ENCODE measurements at places on chromosomes 11 and 22.
A peak's percentile ranks its signal among the peaks of the same experiment; 100 is the strongest.

- no peak for DNase-seq
These were observed 76.3 kb upstream of the TMEM45B start for GRCh38 chr11:129739339-129739738.

- no peak for DNase-seq
These were observed 906 bp downstream of the ARSA start for GRCh38 chr22:50626850-50627641.

GRCh38 chr11:104917271-104918112 is 19.2 kb upstream of the CASP12 start:
- no peak for DNase-seq

DNA sequence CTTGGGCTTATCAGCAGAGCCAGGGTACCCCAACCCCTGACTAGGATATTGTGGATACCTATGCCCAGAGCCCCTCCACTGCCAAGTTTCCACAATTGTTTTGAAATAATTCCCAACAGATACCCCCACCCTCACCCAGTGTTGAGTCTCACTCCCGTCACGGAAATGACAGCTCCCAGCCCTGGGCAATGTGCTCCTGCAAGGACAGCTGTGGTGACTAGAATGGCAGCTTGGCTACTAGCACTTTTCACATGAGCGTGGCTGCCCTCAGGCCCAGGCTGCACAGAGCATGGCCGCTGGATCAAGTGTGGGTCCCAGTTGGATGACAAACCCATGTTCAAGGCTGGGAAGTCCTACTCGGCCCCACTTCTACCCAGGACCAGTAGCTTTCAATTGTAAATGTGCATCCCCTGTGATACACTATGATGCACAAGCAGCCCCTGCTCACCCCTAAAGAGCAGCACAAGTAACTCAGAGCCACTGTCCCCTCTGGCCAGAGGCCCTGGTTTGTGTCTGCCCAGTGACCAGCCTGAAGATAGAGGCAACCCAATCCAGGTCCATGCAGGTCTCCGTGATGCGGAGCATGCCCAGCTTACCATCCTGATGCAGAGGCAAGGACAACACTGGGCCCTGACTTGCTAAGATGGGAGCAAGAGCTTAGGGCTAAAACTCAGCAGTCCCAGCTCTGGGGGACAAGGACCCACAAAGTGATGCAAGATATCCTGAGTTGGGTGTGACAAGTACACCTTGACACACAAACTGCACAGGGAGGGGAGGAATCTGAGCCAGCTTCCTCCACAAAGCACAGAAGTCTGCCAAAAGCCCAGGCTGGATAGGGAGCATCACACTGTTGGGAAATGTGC is 13.2 kb downstream of the KCNQ1OT1 start:
- no peak for DNase-seq

DNA sequence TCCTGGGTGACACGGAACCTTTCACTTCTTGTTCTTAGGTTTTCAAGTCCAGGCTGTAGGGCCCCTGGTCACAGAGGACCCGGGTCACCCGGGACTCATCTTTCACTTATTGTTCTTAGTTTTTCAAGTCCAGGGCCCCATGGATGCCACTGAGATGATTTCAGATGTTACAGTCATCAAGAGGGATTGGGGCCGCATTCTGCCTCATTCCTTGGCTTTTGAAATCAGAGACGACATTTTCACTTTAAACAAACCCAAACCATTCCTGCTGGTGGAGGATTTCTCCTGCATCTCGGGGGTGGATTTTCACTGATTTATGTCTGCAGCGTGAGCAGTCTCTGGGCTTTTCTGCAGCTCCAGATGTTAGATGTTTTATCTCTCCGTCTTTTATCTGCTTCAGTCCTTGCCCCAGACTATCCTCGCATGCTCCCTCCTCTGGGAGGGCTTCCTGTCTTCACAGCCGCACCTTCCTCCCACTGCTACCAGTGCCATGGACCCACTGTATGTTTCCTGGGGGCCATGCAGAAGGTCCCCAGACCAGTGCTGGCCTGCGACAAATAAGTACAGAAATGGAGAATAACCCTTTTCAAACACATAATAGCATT is 27.4 kb downstream of the FBLN1 start:
- no peak for DNase-seq

- DNase-seq, result no peak
These were observed 41.7 kb downstream of the OTOG start for GRCh38 chr11:17588721-17589120.

DNA sequence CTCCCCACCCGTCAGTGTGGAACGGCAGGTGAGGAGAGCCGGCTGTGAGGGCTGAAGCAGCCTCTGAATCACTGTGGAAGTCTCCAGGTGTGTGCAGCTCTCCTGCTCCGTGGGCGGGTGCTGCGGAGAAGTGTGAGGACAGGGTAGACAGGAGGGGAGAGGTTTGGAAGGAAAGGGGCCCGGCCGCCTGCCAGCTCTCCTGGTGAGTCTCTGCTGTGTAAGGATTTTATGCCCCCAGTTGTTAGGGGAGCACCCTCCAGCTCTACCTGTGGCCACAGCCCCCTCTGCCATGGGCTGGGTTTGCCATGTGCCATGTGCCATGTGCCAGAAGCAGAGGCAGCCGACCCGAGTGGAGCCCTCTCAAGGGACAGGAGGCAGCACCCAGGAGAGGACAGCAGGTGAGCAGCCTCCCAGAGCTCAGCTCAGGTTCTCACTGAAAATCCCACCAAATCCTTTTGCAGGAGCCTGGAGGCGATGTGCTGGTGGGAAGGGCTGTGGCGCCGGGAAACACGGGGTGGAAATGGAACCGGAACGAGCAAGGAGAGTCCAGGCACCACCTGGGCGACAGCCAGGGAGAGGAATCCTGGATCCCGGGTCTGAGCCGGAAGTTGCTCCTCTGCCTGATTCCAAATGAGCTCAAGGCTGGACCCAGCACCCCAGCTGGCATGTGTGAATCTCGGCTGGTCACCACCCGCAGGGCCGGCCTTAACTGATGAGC is 804.4 kb downstream of the BRD1 start:
- DNase-seq, result no peak

- no peak for DNase-seq
These were observed 29.9 kb upstream of the AQP11 start for GRCh38 chr11:77559686-77560401.

GRCh38 chr22:37498289-37498909 is 12.2 kb upstream of the MFNG start:
- DNase-seq, result no peak

- DNase-seq, result no peak
These were observed 326.9 kb downstream of the CTTN start for GRCh38 chr11:70725278-70725677.

- no peak for DNase-seq
These were observed 179.2 kb upstream of the ZC3H12C start for GRCh38 chr11:109914038-109914437.

- DNase-seq, result no peak
These were observed 282.9 kb downstream of the LUZP2 start for GRCh38 chr11:24779791-24780190.

- no peak for DNase-seq
These were observed 128.0 kb downstream of the RBFOX2 start for GRCh38 chr22:35900483-35901168.

DNA sequence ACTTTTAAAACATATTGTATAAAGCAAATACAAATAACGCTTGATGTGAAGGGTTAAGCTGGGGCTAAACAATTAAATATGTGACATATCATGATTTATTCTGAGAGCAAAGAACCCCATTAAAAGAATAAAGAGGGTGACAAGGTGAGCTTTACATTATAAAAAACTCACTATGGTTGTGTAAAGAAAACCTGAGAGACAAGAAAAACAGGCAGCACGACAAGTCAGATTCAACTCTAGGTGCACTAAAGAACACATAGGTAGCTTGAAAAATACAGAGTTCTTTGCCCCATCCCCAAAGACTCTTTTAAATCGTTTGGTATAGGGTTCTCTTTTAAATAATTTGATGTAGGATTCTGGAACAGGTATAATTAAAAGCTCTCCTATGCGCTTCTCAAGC is 63.5 kb downstream of the LUZP2 start:
- DNase-seq, result no peak

GRCh38 chr22:45290410-45290936 is 5.7 kb downstream of the UPK3A start:
- DNase-seq, result no peak

- DNase-seq, result no peak
These were observed 2.9 kb downstream of the MGAT3 start for GRCh38 chr22:39459681-39460080.

- DNase-seq, result no peak
These were observed 313.7 kb upstream of the CADM1 start for GRCh38 chr11:115817844-115818468.

DNA sequence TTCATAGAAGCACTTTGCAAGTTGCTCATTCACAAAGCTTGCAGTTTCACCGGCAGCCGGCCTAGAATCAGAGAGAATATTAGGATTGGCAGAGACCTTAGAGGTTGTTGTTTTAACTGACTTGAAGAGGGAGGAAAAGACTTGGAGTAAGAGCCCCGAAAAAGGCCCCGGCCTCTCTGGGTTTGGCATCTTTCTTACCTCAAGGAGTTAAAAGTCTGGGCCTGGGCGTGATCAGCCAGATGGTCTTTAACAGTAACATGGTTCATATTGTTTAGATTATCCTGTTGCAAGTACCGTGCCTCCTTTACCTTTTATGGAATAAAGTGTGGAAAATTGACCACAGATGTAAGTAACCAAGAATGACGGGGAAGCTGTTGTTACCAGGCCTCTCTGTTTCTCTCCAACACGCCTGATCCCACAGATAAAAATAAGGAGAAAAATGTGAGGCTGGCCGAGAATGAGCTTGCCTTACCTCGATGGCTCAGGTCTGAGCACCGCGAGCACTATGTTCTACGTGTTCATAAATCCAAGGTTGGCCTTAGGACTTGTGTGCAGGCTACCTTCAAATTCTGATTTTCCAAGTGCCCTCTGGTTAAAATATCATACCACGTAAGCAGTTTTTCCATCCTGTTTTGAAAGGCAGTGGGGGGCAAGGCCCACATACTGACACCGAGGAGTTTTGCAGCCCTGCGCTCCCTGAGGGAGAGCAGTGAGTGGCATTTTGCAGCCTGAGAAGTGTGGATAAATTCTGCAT is 56.4 kb downstream of the PARVA start:
- peak; percentile 95 for DNase-seq

- no peak for DNase-seq
These were observed 7.1 kb upstream of the TAB1 start for GRCh38 chr22:39392341-39392948.

- no peak for DNase-seq
These were observed 53.5 kb downstream of the ENTHD1 start for GRCh38 chr22:39839917-39840510.

DNA sequence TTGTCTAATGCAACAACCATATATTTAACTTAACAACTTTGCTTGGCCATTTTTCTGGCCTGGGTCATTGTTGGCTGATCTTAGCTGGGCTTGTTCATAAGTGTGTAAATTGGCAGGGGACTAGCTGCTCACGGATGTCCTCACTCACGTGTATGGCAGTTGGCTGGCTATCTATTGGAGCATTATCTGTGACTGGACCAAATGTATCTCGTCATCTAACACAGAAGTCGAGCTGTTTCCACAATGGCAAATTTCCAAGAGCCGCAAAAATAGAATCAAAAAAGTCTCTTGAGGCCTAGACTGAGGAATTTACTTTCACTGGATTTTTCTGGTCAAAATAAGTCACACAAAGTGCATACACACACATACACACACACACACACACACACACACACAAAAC is 893.3 kb downstream of the FAM181B start:
- no peak for DNase-seq

Data from DMS 273 treated with DMSO at 0.1 percent for 48 hours (cell line).